Pons (tissue), 1 donor: ENCODE measurements at places on chromosomes 2 and 18.

- no peak for DNase-seq
Observed at GRCh38 chr2:235558572-235558971, 64.7 kb downstream of the AGAP1 start.

- DNase-seq, result no peak
Observed at GRCh38 chr2:73859721-73860586, 31.2 kb downstream of the STAMBP start.

DNA sequence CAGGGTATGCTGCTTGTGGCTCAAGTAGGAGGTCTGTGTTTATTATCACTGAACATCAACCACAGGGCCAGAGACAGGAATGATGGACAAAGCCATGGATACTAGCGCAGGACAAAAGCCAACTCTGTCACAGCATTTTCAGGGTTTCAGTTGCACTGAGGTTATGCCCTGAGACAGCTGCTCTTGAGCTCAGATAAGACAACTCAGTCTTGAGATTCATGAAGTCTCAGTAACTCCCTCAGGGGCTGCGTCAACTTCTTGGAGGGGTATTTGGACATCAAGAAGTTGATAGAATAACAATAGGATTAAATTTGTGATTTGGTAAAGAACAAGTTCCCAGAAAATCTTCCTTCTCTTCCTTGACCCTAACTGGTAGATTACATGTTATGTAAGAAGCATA is 287.0 kb upstream of the SLC14A2 start:
- no peak for DNase-seq

DNA sequence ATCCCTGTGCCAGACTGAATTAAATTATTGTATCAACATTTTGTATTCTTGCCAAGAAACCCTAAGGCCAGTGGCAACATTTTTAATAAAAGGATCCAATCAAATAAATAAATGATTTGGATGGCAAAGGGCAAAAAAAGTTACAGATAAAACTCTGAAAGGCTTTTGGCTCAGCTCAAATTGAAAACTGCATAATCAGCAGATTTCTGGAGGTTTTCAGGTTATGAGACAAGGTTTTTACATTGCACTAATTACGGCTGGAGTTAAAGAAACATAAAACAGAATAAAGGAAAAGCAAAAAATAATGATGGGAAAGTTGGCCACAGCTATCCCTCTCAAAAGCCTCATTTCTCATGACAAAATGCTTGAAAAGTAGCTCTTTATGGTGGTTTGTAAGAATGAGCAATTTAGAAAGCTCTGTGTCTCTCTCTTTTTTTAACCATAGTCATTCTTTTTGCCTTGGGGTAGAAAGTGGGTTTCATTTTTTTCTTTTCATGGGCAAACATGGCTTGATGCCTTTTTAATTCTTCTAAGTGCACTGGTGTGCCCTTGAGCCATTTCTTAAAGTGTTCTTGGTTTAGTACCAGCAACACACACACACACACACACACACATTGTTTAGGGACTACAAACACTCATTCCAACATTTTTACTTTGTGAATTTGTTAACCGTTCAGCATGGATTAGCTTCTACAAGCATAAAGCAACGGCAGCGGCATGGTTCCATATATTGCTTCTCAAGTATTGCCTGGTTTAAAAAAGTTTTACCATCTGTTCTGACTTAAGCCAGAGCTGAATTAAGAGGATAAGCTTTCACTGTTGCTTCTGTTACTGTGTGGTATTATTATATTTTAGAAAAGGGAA is 747.1 kb upstream of the FSHR start:
- no peak for DNase-seq

- peak; percentile 61 for DNase-seq
Observed at GRCh38 chr2:141911485-141912066, 219.2 kb downstream of the LRP1B start.

GRCh38 chr2:47272905-47273758 is 118.0 kb upstream of the STPG4 start:
- no peak for DNase-seq

DNA sequence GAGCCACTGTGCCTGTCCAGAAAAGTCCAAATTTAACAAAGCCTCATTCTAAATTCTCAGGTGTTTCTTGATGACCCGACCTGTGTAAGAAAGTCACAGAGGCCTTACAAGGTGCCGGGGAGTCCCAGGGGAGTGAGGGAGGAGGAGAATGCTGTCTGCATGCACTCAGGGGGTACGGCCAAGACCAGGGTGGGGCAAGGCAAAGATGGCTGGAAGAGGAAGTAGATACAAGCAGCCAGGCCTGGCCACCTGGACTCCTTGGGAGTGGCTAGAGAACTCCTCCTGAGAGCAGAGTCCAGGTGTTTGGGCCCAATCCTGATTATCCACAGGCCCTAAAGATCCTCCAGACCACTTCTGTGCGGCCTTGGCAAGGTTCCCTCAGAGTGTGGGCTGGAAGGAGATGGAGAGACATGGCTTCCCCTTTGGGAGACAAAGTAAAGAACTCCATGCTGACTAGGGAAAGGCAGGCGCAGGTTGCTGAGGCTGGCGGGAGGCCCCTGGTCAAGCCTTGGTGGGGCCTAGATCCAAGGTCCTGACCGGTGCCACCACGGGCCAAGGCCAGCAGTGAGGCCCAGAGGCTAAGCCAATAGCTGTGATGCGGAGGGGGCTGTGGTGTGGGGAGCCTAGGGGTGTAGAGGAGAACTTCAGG is 74.7 kb downstream of the COPS8 start:
- no peak for DNase-seq

- peak; percentile 70 for DNase-seq
Observed at GRCh38 chr2:134410831-134411231, 157.0 kb downstream of the MGAT5 start.

- DNase-seq, result no peak
Observed at GRCh38 chr2:239811806-239812560, 213.2 kb downstream of the NDUFA10 start.

GRCh38 chr18:55064760-55065159 is 105.5 kb upstream of the CCDC68 start:
- no peak for DNase-seq

- no peak for DNase-seq
Observed at GRCh38 chr2:231672617-231673347, 35.5 kb upstream of the PTMA start.

DNA sequence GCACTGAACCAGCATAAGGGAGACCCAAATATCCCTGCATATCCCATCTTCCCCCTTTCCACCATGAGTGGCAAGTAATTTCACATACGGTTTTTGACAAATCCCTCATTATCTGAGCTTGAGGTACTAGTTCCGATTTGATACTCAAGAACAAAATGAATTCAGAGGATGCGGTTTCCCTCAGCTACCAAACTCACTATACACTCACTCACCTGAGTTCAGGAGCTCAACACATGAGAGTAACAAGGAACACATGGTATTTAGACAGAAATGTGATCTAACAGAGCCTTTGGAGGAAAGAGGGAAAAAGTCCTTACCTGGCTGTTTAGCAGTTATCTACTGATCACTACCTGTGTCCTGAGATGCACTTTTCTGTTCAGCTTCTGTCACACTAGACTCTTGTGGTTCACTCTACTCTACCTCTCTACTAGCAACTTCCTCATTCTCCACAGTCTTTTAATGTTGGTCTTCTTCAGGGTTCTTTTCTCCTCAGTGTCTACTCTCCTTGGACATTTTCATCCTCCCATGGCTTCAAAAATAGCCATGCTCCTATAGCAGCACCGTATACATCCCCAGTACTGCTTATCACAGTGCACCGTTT is 25.1 kb downstream of the ASXL2 start:
- no peak for DNase-seq

- no peak for DNase-seq
Observed at GRCh38 chr2:24080701-24081100, 3.9 kb downstream of the TP53I3 start.

- no peak for DNase-seq
Observed at GRCh38 chr2:128319631-128320191, 1.0 kb upstream of the HS6ST1 start.

- no peak for DNase-seq
Observed at GRCh38 chr2:186570604-186571003, 19.3 kb upstream of the ITGAV start.

DNA sequence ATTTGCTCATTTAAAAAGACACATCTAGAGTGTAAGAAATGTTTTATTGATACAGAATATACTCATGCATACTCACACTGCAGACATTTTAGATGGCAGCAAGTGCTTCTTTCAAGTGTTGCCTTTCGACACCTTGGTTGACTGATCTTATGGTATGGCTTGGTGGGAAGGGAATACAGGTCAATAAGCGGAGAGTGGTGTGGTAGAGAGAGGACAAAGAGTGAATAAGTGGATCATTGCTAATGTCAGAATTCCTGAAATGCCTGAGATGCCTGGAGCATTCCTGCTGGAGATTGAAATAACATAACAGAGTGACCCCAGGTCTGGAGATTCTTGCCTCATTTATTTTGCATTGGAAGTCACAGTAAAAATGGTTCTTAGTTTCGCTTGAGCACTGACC is 76.7 kb downstream of the RND3 start:
- no peak for DNase-seq

DNA sequence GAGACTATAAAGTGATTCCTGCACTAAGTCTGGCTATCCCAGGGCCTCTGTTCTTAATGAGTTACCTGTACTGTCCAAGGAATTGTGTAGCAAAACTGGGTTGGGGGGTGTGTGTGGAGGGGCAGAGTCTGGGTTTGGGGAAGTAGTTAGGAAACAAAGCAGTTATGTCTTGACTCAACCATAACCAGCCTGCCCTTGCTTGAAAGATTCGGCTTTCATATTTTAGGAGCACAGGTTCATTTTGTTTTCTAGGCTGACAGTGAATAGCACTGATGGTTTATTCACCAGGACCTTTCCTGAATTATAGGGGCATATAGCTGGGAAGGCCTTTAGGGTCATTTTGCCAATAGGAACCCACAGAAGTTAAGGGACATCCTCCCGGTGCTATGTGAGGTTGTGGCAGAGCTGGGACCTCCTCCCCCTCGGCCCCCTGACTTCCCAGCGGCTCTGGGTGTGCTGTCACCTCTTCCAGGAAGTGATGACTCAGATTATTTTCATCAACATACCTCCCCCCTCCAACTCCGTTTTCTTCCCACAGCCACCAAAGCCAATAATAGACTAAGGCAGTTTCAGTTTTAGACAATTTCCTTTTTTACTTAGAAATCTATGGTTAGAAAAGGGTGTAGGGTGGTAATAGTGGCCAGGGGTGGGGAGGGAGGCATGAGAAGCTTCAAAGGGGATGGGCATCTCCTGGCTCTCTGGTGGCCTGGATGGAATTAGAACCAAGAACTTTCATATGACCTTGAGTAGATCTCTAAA is 44.8 kb downstream of the SETBP1 start:
- peak; percentile 60 for DNase-seq

- no peak for DNase-seq
Observed at GRCh38 chr18:55559739-55560138, 28.3 kb downstream of the TCF4 start.

- no peak for DNase-seq
Observed at GRCh38 chr2:238563551-238563950, 136.8 kb downstream of the ASB1 start.

GRCh38 chr2:42967959-42968674 is 175.7 kb upstream of the HAAO start:
- no peak for DNase-seq

DNA sequence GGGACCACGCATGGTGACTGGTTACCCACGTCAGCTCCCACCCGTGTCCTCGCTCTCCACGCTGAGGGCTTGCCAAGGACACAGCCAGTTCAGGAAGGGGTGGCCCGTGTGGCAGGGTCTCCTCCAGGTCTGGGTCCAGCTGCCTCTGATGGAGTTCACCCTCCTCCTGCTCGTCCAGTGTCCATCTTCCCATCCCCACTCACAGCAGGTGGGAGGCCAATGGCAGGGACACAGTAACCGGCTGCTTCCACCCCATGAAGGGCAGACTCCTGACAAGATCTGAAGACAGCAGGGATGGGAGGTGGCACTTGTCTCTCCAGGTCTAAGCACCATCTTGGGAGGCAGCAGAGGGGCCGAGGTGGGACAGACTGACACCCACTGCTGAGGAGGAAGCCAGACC is 106.4 kb downstream of the NDUFA10 start:
- DNase-seq, result no peak

- DNase-seq, result no peak
Observed at GRCh38 chr2:58904095-58904494, 663.0 kb upstream of the FANCL start.

DNA sequence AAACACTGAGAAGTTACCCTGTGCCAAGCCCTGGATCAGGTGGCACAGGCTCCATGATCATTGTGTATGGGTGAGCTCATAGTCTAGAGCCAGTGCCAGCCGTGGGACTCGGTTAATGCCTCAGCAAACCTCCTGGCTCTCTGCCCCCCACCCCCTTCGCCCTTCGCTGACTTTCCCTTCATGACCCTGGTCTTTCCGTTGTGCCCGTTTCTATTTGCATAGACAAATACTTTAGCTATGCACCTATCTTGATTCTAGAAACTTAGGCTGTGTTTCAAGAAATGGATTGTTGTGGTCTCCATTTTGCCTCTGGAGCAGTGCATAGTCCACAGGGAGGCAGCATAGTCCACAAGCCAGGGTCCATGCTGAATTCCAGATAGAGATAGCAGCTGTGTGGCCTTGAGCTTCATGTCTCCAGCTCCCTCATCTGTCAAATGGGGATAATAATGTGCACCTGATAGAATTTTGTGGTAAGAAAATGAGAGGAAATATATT is 44.8 kb upstream of the KDM3A start:
- peak; percentile 80 for DNase-seq

- DNase-seq, result no peak
Observed at GRCh38 chr2:69798290-69798908, 31.1 kb upstream of the GMCL1 start.

DNA sequence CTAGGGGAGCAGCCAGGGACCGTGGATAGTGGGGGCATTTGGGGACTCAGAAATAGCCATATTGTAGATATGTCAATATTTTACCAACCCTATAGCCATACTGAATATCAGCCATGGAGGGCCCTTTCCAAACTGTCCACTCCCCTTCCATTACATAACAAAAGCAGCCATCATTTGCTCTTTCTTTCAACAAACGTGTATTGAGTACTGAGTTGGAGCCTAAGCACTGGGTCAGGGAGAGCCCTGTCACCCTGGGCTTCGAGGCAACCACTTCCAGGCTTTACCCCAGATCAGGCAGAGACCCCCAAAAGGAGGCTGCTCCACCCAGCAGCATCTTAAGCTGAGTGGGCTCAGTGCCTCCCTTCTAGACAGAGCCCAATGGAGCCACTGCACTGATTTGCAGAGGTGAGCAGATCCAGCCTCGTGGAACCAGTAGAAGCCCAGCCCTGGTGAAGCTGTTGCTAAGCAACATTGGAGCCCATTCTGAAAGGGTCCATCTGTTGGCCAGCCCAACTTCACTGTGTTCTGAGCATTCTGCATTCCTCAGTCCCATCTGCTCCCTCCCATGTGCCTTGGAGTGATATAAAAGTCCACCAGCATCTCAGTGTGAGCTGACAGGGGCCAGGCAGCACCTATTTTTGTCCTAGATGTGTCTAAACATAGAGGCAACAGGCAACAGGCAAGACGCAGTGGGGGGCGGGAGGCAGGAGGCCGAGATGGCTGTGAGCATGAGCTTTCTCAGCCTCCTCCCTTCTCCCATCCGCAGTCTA is 112.1 kb downstream of the PLB1 start:
- DNase-seq, result no peak

DNA sequence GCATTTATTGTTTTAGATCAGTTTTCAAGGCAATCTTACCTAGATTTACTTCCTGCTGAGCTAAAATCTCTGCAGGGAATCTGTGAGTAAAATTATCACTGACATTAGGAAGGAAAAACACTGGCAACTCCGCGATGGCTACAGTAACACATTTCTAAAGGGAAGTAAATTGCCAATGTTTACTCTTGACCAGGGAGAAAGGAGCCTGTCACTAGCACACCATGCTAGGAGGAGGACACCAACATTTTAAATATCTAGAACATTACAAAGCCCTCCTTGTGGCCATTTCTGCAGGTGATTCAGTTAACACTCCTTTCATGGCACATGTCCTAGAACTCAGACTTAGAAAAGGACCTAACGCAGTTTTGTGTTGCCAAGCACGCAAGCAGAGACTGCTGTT is 58.4 kb downstream of the TCF4 start:
- no peak for DNase-seq
